ENCODE measurements at places on chromosomes 12 and 14.

DNA sequence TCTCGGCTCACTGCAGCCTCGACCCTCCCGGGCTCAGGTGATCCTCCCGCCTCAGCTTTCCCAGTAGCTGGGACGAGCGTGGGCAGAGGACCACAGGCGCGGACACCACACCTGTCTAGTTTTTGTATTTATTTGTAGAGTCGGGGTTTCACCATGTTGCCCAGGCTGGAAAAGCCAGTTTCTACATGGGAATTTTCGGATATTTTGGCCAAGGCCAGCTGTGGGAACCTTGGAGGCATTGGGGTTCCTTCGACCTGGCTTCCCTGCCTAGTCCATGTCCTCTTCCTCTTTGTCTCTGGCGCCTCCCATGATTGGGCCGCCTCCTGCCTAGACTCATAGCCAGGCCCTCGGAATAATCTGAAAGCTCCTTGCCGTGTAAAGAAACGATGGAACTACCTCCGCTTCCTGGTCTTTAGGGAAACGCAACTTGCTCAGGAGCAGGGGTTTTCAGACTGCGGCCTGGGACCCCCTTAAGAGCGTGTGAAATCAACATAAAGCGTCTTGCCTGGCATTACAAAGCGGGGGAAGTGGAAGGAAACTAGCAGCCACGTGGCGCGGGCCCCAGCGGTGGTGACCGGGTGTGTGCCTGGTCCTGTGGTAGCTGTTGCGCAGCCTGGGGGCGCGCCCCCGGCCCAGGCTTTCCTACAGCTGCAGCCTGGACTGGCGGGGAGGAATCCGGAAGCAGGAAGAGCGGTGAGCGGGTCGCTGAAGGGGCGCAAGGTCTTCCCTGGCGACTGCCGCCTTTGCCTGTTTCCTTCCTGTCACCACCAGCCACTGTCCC, 1.4 kb upstream of the HSP90AA1 start:
- no peak for DNase-seq

- no peak for DNase-seq
These were observed 14.9 kb downstream of the SCARB1 start for GRCh38 chr12:124848621-124849380.

DNA sequence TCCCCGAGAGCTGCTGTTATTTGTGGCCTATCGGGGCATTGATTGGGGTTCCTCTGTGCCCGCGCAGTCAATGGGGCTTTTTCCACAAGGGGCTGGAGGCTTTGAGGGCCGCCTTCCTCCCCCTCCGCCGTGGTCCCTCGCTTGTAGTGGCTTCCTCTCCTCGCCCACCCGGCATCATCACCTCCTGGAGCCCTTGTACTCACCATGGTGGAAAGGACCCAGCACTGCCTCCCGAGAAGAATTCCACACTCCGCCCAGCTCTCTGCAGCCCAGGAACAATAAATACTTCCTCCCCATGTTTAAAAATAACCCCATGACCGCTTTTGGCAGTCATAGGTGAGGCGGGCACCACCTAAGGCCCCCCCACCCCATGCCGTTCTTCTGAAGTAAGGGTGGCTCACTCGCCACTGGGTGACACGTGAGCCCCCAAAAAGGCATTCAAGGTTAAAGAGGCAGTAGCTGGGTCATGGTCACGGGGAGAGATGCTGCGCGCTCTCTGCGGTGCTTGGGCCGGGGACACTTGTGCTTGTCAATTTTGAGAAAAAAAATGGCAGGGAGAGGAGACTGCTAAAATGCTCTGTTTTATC, at the start of gene MYL2:
TSS of gene MYL2 (minus strand) at position 256 of the 587 bp plus-strand sequence. CDS start at position 206, 50 bp downstream.
- no peak for DNase-seq

- peak; percentile 75 for DNase-seq
These were observed 24.5 kb downstream of the GPRC5D start for GRCh38 chr12:12927211-12928079.

DNA sequence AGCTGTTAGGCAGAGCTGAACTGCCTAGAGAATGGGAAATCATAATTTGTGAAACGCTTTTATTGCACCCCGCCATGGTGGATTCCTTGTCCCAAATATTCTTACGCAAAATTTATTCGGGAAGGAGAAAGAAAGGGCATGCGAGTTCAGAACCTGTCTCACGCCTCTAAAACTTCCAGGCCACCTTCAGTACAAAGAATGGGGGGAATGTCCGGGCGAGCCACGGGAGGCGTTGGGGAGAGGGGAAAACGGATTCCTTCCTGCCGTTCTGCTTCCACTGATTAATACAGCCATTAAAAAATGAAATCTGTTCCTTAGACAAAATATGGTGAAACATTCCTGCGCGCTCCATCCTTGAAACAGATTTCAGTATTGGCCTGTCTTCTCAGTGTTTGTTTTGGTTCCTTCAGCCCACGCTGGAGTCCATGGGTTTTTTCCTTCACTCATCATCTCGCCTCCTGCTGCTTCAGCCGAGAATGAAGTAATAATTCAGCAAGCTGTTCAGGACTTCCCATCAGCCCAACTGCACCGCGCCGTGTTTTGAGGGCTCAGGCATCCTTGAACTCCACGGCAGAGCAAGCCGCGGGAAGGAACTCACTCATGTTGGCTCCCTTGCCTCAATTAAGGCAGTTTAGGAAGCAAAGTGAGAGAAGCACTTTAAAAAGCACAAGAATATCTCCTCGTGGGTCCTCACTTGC, 47.7 kb upstream of the CDKN3 start:
- no peak for DNase-seq

DNA sequence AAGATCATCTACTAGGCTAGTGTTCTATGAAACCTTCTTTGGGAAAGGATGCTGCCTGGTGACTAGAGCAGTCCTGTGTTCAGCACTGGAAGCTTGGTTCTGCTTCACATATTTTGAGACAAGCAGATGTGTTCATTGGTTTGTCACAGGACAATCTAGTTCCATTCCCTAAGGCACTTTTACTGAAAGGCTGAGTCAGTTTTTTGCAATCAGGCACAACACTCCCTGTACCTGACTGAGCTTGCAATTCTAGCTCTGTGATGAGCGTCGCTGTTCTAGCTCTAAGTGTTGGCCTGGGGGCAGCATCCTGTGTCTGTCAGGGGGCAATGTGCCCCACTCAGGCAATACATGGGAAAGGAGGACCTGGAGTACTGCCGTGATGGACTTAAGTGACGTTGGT, 144.4 kb downstream of the CAND1 start:
- no peak for DNase-seq

DNA sequence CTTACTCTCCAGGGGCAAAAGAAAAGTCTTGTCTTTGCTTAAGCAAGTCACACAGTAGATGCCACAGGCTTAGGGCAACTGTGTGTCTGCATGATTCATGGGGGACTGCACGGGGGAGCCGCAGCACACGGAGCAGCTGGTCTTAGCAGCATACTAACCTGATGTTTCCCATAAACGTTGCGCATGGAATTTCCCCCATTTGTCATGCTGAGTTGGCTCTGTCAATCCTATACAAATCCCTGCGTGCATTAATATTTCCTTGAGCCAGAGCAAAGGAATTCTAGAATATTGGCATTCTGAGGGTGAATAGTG, 71.2 kb downstream of the SAMD4A start:
- DNase-seq, result no peak

DNA sequence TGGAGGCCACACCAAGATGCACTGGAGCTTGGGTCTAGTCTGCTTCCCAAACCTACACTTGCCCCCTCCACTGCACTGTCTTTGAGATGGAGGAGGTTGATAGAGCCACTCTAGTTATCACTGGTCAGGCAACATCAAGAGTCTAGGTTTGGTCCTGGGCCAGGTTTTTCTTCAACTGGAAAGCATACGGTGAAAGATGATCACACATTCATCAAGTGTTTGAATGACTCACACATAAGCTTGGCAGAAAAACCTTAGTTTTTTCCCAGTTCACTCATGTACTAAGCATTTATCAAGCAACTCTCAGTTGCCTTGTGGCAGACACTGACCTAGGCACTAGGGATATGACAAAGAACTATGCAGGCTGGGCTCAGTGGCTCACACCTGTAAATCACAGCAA, 84.5 kb downstream of the PLEKHG3 start:
- peak; percentile 82 for DNase-seq

- DNase-seq, result peak; percentile 89
These were observed 2.8 kb upstream of the SMUG1 start for GRCh38 chr12:54191550-54192022.

- no peak for DNase-seq
These were observed 340.6 kb downstream of the SEC23A start for GRCh38 chr14:38762426-38762825.

- DNase-seq, result no peak
These were observed 18.1 kb downstream of the VDR start for GRCh38 chr12:47886510-47887240.

Data from COLO829 (cell line).